Testis (tissue), 5 donors: ENCODE measurements at places on chromosomes 12 and 14. TPM values are rescaled to one million over a fixed set of nuclear protein-coding genes. Genes with fewer than 3 reads are reported as not detected.

GRCh38 chr12:75481013-75481705 is 604 bp downstream of the GLIPR1 start:
- no peak for DNase-seq

DNA sequence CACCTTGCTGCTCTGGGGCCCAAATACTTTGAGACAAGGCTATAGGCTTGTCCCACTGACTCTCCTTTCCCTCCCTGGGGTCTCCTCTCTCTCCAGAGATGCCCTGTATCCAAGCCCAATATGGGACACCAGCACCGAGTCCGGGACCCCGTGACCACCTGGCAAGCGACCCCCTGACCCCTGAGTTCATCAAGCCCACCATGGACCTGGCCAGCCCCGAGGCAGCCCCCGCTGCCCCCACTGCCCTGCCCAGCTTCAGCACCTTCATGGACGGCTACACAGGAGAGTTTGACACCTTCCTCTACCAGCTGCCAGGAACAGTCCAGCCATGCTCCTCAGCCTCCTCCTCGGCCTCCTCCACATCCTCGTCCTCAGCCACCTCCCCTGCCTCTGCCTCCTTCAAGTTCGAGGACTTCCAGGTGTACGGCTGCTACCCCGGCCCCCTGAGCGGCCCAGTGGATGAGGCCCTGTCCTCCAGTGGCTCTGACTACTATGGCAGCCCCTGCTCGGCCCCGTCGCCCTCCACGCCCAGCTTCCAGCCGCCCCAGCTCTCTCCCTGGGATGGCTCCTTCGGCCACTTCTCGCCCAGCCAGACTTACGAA is 3.1 kb downstream of the NR4A1 start:
- no peak for DNase-seq

- peak; percentile 88 for DNase-seq
Observed at GRCh38 chr12:128797119-128798118, 26.3 kb downstream of the SLC15A4 start.

Gene OR4E2
- 0.19 TPM for total RNA-seq

GRCh38 chr12:2258025-2258424 is 205.2 kb downstream of the CACNA1C start:
- DNase-seq, result no peak

DNA sequence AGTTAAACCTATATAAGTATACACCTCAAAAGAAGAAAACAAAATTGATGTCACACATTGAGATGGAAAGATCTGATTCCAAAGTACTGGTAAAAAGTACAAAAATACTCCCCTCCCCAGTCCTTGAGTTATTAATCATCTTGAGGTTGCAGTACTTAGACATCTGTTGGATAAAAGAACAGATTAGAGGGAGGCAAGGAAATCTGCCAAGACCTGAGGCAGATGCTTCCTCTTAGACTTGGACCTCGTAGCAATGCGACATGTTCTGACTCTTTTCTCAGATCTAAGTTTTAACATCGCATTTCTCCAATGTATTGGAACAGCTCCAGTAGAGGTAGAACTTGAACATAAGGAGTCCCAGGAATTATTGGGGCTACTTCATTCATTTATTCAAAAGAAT is 187.9 kb upstream of the GRIN2B start:
- DNase-seq, result no peak

- no peak for DNase-seq
Observed at GRCh38 chr14:93369713-93370266, 22.8 kb downstream of the COX8C start.

- peak; percentile 28 for DNase-seq
Observed at GRCh38 chr12:107670999-107671643, 14.5 kb upstream of the PWP1 start.

- DNase-seq, result no peak
Observed at GRCh38 chr12:2844786-2845185, 10.0 kb upstream of the NRIP2 start.

DNA sequence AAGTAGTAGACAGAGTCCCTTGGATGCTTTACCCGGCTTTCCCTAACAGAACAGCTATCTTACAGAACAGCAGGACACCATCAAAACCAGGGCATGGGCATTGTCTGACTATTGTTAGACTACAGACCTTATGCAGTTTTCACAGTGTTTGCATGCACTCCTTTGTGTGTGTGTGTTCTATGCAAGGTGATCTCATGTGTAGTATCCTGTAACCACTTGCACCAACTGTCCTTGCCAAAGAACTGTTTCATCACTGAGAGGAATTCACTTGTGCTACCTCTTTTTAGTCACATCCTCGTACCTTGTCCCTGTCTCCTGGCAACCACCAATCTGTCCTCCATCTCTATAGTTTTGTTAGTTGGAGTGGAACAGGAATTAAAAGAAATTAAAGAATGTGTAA is 183.6 kb upstream of the PZP start:
- DNase-seq, result no peak

Gene GABARAPL1
- 56.2 TPM for total RNA-seq

DNA sequence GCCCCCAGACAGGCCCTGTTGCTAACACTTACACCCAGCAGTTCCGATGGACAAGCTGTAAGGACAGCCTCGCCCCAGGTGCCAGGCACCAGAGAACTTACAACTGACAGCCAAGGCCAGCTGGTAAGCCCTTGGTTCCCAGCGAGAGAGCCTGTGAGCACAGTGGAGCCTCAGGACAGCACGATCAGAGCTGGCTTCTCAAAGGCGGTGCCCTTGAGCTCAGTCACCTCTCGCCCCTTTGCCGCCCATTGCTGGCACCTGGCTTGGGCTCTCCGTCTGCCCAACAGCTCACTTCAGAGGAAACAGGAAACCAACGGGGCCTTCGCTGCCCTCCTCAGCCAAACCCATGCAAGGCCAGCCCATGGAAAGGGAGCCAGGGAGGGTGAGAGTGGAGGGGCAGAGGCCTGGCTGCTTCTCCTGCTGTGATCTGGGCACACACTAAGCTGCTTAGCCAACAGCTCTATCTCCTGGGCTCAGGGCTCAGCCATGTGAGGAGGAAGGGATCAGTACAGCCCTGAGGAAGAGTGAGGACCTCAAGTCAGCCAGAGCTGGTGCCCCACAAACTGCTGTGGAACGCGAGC is 98.5 kb downstream of the SINHCAF start:
- no peak for DNase-seq

Gene DIO3
- 4.6 TPM for total RNA-seq

Gene SERPINA3
- 238 TPM for total RNA-seq

GRCh38 chr12:128313931-128314330 is 47.0 kb downstream of the TMEM132C start:
- DNase-seq, result no peak

DNA sequence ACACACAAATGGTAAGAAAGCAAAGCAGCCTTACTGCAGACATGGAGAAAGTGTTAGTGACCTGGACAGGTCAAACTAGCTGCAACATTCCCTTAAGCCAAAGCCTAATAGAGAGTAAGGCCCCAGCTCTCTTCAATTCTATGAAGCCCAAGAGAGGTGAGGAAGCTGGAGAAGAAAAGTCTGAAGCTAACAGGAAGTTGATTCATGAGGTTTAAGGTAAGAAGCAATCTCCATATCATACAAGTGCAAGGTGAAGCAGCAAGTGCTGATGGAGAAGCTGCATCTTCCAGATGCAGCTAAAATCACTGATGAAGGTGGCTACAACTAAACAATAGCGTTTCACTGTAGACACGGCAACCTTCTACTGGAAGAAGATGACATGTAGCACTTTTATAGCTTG is 53.5 kb downstream of the PPP1R12A start:
- no peak for DNase-seq

DNA sequence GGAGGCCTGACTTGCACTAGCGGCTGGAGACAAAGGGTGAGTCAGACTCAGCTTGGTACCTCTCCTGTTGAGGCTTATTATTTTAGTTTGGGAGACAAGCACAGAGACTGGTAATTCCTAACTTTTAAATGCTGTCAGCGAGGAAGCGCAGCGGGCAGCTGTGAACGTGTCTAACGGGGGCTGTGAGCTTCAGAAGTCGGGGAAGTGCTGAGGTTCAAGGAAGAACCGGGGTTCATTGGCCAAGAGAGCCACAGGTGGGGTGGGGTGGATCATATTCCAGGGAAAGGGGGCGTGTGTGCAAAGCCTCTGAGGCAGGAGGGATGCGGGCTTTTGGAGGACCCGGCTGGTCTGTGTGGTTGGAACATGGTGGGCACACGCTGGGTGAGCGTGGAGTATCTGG is 36.1 kb upstream of the ADGRD1 start:
- DNase-seq, result no peak

DNA sequence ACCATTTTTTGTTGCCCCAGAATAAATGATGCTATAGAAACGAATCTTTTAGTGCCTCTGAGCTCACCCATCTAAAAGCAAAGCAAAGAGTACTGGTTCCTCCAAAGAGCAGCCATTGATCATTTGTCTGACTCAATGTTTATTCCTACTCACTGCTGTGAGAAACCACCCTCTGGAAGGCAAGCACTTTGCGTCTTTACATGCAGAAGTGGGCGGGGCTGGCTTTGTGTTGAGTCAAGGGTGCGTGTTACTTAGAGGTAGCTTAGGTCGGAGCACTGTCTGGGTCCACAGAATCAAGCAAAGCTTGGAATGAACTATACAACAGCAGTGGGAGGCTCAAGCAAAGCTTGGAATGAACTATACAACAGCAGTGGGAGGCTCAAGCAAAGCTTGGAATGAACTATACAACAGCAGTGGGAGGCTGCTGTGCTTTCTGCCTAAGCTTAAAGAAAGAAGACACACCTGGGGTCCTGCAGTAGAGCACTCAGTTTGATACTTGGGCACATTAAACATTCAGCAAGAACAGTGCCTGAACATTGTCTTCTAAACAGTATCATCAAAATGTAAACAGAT is 77.2 kb upstream of the PRICKLE1 start:
- no peak for DNase-seq

Gene NRDE2
- 34.8 TPM for total RNA-seq

GRCh38 chr12:130186651-130187268 is 24.5 kb downstream of the FZD10 start:
- no peak for DNase-seq

GRCh38 chr12:54381136-54381535 is 3.4 kb downstream of the ZNF385A start:
- DNase-seq, result no peak

Gene CLEC4C
- 2.1 TPM for total RNA-seq

Gene GNB3
- total RNA-seq, result 5.0 TPM

DNA sequence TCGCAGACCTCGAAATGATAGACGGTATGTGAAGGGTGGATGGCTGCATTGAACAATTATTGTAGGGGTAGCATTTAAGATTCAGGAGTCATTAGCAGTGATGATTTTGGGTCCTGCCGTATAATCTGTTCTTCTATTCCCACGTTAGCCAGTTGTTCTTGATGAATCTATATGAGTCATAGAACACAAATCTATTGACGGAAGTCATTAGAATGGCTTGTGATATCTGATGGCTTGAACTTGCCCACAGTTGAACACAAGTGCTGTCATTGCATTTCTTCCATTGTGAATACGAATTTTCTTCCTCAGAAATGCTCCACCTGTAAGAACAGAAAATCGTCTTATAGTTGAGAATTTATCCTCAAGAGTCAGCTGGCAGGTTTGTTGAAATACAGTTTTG is 1.9 kb downstream of the SRSF5 start:
- DNase-seq, result no peak

DNA sequence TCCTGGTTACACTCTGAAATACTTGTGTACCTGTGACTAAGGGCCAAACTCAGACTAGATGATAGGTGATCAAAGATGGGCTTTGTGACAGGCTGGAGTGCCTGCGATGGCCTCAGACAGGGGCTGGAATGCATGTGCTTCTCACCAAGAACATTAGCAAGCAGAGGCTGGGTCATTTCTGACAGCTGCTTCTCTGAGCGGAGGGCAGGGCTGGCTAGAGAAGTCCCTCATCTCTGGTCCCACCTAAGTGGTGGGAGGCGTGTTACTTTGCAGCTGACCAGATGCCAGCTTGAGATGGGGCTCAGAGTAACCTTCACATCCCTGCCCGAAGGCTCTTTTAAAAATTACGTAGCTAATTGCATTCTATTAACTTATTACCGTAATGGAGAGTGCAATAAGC is 106.8 kb upstream of the RTL1 start:
- no peak for DNase-seq

DNA sequence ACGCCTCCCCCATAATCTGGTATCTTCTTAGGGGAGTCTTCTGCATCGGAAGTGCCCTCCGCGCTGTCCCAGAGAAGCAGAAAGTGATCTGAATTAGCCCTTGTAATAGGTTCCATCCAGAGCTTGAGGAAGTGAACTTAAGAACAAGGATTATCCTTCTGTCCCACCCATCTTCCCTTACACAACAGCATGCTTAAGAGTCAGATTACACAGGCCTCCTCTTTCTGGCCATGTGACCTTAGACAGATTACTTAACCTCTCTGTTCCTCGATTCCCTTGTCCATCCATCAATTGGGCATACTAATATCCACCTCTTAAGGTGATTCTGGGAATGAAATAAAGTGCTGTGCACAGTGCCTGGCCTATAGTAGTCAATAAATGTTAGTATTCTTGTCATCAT is 11.4 kb downstream of the CABP1 start:
- no peak for DNase-seq

GRCh38 chr12:55725556-55725955 is 3.3 kb downstream of the CD63 start:
- DNase-seq, result no peak

Gene SLCO1B1
- total RNA-seq, result 0.24 TPM

DNA sequence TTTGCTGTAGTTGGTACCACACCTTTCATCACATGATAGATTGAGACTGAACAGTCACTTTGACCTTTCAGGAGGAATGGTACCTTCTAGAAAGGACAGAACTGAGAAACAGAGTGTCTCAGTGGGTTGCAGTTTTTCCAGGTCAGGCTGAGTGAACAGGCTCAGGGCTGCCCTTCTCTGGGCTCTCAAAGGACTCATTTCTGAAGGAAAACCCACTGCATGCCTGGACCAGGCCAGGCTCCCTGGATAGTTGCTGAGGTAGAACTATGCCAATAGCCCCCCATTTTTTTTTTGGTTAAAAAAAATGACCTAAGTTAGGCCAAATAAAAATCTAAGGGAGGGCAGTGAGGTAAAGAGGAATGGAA is 148.1 kb upstream of the EGLN3 start:
- no peak for DNase-seq
